Fibroblast of skin of left biceps (primary cell): ENCODE measurements at places on chromosomes 2 and 18.
A peak's percentile ranks its signal among the peaks of the same experiment; 100 is the strongest.

DNA sequence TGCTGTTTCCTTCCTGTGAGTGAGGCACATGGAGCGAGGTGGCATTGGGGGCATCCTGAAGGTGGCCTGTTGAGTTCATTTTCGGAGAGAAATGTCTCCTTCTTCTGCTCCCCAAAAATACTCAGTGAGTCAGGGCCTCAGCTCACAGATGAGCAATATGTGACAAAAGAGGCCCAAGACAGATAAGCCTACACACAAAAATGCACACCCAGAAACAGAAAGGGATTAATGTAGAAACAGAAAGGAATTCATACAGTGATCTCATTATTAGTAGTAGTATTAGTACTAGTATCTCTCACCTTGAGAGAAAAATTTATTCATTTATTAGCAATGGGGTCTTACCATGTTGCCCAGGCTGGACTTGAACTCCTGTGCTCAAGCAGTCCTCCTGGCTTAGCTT lies 5.1 kb downstream of the GPR75 start:
- no peak for DNase-seq

DNA sequence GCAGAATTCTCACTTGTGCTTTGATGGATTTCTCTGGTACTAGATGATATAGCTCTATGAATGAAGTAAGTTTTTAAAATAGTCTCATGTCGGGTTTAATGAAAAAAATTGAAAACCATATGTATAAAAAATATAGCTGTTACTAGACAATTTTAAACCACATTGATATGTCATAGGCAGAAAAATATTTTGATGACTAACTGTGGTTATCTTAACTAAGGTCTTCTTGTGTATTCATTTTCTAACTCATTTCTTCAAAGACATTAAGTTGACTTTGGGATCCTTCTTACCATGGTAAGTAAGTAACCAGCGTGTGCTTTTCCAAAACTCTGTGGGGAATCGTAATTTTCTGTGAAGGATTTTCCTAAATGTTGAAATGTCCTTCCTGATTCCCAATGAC lies 160.9 kb upstream of the COL3A1 start:
- peak; percentile 73 for DNase-seq

- DNase-seq, result no peak
Measured at GRCh38 chr2:73350035-73350691, 35.5 kb upstream of the ALMS1 start.

- DNase-seq, result no peak
Measured at GRCh38 chr2:47174733-47175361, 19.7 kb upstream of the STPG4 start.

DNA sequence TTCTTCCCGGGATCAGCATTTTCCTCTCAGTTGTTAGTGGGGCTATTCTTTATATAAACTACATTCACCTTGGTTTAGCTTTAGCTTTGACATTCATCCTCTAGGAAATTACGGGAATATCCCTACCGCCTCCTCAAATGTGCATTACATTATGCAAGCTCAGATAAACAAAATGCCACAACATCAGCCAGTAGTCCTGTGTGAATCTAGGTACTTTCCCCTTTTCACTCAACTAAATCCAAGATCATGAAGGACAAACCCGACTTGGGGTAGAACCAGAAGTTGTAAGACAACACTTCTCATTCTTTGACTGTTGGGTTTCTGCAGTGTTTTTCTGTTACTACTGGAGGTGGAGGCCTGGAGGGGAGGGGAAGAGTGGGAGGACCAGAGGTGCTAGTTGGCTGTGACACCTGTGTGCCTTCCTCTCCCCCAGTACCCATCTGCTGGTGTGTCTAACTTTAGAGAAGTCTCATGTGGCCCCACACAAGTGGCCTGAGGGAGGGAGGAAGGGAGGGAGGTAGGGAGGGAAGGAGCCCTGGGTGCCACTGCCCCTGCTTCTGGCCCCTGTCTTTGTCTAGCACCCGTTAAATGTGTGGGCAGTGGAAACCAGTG lies 84.8 kb upstream of the BCL2L11 start:
- no peak for DNase-seq

GRCh38 chr2:237033536-237034060 lies 52.1 kb upstream of the COPS8 start:
- DNase-seq, result no peak

- no peak for DNase-seq
Measured at GRCh38 chr2:187075199-187075635, 226.2 kb upstream of the ZSWIM2 start.

GRCh38 chr2:238146884-238147544 lies 8.5 kb downstream of the KLHL30 start:
- no peak for DNase-seq

DNA sequence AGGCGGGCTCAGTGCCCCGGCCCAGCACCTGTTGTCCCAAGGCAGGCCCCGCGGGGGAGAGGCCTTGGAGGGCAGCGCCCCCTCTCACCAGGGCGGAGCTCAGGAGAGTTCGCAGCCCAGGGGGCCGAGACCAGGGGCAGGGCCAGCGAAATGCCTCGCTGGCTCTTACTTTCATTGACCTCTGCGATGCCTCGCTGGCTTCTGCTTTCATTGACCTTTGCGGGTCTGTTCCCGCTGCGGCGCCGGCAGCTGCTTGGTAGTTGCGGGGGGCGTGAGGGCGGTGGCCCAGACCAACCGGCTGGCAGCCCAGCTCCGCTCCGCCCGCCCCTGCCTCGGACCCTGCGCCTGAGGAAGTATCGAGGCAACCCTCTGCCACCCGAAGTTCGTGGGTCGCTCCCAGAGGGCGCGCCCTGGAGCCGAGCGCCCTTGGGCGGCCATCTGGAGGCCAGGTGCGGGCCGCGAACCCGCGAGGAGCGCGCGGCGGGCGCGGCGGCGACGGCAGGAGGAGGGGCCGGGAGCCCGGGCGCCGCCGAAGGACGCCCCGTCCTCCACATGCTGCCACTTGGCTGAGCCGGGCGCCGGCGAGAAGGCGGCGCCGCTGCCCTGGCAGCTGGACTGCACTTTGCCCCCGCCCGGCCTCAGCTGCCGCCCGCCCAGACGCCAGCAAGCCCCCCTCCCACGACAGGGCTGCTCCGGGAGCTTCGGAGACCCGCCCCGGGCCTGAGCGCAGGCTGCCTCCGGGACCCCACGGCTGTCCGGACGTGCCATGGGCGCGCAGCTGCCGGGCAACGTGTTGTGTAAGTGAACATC lies 118.0 kb upstream of the MSTN start:
- no peak for DNase-seq

DNA sequence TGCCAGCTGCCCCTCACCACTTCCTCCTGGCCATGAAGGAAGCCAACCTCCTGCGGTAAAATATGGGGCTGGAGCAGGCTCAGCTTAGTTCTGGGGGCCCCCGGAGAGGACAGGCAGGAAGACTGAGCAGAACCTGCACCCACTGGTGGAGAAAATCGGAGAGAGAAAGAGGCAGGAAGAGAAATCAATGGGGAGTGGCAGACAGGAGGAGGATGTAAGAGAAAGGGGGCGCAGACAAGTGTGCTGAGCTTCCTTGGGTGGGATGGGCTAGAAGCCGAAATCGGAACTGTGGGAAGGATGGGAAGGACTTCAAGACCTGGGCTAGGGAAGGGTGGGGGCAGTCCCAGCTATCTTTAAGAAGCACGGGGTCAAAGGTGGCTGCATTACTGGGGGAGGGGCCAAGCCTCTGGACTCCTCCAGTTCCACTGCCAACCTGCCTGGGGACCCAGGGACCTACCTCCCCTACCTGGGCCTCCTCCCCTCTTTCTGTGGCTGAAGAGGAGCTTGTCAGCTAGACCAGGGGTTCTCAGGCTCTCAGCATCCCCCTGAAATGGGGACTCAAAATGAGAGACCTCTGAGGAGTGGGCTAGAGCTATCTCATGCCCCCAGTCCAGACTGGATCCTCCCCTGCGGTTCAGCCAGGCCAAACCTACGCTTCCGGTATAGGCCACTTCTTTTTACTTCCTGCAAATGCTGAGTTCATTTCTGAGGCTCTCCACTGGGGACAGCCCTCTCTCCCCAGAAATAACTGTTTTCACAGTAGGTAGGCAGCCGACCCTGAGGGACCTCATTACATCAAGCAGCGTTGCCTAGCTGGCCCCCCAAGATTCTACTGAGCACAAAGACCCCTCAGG lies 33.6 kb upstream of the B3GNT7 start:
- DNase-seq, result no peak

- DNase-seq, result no peak
Measured at GRCh38 chr2:11832531-11832930, 86.1 kb downstream of the LPIN1 start.

- DNase-seq, result no peak
Measured at GRCh38 chr18:42274488-42275137, 319.6 kb downstream of the PIK3C3 start.
